ENCODE measurements at places on chromosomes 16 and 17.

DNA sequence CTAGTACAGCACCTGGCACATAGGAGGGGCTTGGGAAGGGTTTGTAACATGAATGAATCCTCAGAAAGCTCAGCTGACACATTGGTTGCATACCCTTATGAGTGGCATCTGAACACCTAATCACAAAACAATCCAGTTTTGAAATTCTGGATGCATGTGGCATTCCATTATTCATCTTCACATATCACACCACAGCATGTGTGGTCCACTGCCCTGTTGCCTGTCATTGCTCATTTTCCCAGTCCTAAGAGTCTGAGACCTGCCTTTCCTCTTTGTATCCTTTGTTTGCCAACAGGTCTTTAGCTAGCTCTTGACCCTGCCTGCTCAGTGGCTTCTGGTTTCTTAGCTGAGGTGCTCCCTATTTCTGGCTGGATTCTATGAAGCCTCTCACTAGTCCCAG lies 170.8 kb upstream of the ASIC2 start:
- DNase-seq, result no peak

DNA sequence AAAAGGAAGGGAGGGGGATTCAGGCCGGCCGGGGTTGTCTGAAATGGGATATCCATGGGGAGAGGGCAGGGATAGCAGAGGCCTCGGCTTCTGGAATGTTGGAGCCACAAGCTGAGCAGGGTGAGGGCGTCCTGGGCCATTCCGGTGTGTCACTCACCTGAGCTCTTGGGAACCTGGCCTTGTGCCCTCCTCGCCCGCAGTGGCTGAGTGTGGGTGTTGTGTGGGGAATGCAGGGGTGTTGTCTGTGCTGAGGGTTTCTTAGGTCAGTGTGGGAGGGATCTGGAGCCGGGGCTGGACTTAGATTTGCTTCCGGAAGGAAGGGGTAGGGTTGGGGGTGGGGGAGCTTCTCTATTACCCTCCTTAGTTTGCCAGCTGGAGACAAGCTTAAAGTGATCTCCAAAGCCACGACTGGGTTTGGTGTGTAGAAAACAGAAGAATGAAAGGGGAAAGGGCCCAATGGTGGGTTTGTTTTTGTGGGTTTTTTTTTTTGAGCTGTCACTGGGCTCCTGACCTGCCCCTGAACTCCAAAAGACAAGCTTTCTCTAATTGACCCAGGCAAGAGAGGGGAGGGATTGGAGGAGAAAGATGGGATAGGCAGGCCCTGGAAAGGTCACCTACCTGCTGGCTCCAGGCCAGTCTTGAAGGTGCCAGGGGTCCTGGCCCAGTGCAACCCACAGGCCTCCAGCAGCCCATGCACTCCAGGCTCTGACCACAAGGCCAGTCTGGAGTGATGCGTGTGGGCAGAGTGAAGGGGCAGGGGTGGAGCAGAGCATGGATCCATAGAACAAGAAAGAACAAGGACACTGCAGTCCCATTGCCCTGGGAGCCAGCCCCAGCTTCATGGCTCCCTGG lies at the start of gene SULT1A2:
Gene SULT1A2, minus strand, starts transcription at position 211 of the 852 bp plus-strand sequence. CDS start 1,120 bp downstream, outside the sequence.
- DNase-seq, result no peak

- no peak for DNase-seq
Observed at GRCh38 chr16:11004973-11005610, 60.7 kb downstream of the CLEC16A start.

DNA sequence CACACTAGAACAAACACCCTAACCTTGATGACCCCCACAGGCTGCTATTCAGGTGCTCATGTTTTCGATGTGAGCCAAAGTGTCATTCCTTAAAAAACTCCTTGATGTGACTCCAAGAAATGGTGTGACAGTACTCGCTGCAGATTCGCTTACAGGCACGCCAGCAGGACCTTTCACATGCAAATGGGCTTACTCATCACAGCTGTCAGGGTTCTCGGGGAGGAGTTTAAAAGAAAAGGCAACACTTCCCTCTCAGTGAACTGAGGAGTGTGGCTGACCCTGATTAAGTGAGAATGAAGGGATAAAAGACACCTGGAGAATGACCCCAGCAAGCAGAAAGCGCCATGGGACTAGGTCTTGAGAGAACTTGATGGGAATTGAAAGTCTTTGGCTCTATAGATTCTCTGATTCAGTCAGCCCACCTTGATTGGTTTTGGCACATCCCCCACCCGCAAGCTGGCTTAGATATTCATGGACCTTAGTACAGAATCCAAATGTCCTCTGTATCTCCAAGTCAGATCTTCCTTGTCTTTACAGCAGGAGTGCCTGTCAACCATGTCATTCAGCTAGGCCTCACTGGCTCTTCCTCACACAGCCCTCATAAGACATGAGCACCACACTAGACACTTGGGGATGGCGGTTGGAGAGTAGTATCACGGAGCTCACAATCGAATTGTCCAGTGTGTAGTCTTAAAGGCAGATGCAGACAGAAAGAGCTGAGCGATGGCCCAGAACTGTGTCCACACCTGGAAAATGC lies 82.6 kb downstream of the HIC1 start:
- peak; percentile 42 for DNase-seq

Data from GM18507 (cell line).